Activated T-cell treated with anti-CD3 and anti-CD28 coated beads, Interleukin-2, amount 50 U/mL, for 1 hour (primary cell): ENCODE measurements at places on chromosomes 1 and 21.

GRCh38 chr21:45522381-45522780, 19.9 kb downstream of the SLC19A1 start:
- DNase-seq = no peak

GRCh38 chr1:206521127-206521526, 13.8 kb downstream of the RASSF5 start:
- DNase-seq = no peak

- no peak for DNase-seq
Measured at GRCh38 chr21:27806281-27806680, 839.4 kb upstream of the ADAMTS5 start.

- DNase-seq = no peak
Measured at GRCh38 chr1:162336621-162337285, 39.9 kb downstream of the SPATA46 start.

DNA sequence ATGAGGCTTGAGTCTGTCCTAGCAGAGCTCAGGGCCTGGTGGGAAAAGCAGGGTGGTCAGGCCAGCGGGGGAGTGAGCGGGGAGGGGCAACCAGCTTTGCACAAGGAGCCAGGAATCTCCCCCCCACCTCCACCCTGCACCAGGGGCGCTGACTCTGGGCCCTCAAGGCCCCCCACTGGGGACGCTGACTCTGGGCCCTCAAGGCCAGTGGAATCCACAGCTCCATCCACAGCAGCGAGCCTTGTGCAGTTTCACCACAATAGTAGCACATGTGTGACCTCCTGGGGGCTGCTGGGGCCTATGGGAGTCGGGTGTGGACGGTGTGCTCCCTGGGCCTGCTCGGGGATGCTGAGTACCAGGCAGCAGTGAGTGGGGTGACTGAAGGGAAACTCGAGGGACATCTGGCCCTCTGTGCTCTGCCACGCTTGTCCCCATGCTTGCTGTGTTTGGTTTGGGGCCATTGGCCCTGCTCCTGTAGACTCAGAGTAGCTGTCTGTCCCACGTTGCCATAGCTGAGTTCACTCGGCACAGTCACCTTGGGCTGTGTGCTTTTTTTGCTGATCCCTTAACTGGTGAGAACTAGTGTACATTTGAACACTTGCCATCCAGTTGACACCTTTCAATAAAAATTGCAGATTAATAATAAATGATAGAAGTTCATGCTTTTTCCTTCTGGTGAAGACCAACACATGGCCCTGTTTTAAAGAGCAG, 89.2 kb downstream of the ADARB1 start:
- DNase-seq = no peak

GRCh38 chr1:30414851-30415165, 308.6 kb downstream of the MATN1 start:
- DNase-seq = no peak

DNA sequence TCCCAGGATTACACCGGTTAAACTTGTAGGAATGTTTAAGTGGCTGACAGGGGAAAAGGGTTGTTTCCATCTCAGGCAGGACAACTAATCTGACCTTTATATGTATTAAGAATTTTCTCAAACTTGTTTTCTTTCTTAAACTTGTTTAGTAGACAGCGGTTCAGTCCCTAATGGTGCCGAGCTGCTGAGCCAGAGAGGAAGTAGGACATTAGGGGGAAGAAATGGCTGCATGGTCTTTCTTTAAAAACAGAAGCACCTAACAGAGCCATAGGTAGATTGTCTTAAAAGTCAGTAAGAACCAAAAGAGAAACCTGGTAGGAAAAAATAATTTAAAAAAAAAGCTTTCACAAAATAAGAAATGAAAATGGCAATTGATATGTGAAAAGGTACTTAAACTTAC, 3.3 kb downstream of the GBP4 start:
- no peak for DNase-seq

GRCh38 chr21:41926117-41926806, 27.6 kb downstream of the C2CD2 start:
- peak; percentile 37 for DNase-seq

DNA sequence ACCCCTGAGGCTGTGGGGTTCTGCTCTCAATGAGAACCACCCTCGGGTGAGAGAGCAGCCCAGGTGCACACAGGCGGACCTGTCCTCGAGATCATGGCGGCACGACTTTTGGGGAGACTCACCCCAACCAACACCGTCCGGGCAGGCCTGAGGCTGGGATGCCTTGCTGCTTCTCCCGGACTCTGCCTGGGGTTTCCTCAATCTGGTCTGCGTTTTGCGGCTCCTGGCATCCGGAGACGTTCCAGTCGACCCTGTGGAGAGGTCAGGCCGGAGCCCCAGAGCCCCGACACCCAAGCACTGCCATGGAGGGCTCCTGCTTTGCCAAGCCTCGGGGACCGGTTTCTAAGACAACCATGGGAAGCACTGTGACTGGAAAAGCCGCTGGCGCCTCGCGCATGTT, 3879.7 kb downstream of the SRGAP2C start:
- DNase-seq = peak; percentile 2

DNA sequence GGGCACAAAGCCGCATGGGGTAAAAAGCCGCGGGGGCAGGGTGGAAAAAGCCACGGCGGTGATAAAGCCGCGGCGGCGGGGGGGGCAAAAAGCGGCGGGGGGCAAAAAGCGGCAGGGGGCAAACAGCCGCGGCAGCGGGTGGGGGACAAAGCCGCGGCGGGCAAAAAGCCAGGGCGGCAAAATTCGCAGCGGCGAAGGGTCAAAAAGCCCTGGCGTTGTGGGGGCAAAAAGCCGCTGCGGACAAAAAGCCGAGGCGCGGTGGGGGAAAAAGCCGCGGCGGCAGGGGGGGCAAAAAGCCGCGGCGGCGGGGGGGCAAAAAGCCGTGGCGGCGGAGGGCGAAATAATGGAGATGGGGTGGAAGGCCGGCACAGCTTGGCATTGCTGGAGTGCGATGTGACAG, 3902.9 kb downstream of the SRGAP2C start:
- DNase-seq = peak; percentile 6

DNA sequence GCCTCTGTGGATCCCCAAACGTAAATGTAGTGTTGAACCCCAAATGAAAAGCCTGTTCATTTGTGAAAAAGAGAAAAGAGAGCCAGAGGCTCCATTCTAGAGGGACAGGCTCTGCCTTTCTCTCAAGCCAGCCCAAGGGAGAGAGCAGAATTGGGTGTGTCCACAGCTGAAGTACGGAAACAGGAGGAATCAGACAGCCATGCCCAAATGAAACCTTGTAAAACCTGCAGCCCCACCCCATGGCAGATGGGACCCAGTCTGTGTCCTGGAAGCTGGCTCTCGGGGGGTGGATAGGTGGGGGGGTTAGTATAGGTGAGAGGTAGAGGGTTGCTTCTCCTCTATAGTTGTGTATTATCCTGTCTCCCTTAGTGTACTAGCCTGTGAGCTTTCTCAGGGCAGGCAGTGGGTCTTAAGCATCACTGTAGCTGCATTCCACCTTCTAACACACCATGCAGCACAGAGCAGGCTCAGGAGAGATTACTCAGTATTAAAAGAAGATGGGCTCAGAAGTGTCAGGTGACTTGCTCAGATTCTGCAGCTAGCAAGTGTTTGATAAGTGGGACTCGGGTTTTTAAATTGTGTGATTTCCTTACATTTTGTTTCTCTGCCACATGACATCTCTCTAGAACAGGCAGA, 67.4 kb upstream of the SIPA1L2 start:
- no peak for DNase-seq

DNA sequence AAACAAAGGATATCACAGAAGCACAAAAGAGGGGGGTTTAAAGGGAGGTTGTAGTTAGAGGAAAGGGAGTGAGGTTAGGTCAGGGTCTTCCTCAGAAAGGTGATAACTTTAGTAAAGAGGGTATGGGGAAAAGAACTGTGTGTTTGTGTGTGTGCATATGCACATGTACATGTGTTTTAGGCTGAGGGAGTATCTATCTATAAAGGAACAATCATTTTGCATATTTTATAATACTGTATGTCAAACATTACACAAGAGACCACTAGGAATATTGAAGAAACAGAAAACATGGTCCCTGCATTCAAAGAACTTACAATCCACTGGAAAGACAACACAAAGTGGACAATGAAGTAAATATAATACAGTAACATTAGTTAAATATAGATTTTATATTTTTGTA, 132.2 kb downstream of the ACBD6 start:
- DNase-seq = no peak

- no peak for DNase-seq
Measured at GRCh38 chr1:246797597-246797996, 73.4 kb downstream of the SCCPDH start.

- DNase-seq = no peak
Measured at GRCh38 chr1:37338658-37339057, 135.7 kb upstream of the ZC3H12A start.

GRCh38 chr1:97898948-97899347, 21.9 kb downstream of the DPYD start:
- no peak for DNase-seq

- DNase-seq = no peak
Measured at GRCh38 chr1:46599059-46599970, 4.8 kb downstream of the MKNK1 start.

DNA sequence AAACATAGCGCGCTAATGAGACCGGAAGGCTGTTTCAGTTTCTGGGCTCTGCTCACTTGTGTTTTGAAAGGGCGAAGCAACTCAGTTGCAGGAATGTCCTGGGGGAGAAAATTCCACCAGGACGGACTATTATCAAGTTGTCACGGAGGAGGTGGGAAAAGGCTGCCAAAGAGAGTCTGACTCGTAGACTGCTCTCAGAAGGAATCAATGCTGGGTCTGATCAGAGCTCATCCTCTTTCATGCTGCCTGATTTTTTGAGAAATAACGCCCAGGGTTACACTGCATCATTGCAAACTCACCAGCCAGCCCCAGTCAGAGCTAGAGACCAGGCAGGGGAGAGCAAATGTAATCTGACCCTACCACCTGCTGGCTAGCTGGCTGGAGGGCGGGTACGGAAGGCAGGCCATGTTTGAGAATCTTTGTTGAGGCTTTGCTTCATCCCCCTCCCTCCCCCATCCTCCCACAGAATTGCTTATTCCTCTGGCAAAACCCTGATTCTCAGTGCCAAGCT, 36.4 kb upstream of the BCL9 start:
- DNase-seq = no peak

GRCh38 chr1:37629008-37629407, 5.7 kb downstream of the RSPO1 start:
- DNase-seq = no peak

GRCh38 chr1:221875004-221875330, 133.1 kb upstream of the DUSP10 start:
- no peak for DNase-seq

DNA sequence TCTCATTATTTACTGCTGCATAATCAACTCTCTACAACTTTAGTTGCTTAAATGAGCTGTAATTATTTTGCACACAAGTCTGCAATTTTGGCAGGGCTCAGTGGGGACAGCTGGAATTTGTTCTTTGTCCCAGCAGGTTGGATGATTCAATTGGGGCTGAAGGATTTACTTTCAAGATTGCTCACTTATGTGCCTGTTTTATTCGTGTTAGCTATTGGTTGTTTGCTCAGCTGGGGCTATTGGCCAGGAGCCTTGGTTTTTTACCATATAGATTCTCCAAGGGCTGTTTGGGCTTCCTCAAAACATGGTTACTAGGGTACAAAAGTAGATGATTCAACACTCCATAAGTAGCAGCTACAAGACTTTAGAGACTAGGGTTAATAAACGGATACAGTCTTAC, 13.4 kb downstream of the OR10R2 start:
- DNase-seq = no peak

DNA sequence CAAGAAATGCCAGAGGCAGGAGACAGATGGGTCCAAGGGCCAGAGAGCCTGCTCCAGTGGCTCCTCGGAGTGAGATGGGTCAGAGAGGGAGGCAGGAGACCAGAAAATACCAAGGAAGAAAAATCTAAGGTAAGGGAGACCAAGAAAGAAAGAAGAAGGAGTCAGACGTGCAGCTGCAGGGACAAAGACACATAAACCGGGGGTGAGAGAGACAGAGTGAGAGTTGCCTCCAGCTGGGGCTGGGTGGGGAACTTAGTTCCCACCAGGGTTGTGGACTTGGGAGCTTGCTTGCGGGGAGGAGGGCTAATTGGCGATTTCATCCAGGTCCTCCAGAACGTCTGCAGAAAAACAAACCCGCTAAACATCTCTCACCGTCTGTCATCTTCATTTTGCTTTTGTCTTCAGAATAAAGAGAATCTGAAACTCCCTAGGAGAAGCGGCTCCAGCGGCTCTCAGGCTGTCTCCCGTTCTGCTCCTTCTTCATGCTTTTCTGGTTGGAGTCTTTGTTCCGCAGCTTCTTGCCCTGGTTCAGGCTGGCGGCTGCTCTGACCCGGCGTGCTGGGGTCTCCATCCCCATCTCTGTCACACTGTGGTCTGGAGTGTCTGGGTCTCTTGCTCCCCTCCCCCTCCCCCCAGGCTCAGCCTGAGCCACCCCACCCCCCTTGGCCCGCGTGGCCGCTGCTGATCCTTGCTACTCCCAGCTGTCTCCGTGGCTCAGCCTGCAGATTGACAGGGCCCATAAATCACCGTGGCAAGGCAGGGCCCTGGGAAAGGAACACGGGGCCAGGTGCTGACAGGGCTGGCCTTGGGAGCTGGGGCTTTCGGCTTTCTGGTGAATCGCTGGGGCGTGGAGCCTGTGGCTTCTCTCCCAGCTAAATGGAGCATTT, 66.6 kb downstream of the UBIAD1 start:
- DNase-seq = no peak

DNA sequence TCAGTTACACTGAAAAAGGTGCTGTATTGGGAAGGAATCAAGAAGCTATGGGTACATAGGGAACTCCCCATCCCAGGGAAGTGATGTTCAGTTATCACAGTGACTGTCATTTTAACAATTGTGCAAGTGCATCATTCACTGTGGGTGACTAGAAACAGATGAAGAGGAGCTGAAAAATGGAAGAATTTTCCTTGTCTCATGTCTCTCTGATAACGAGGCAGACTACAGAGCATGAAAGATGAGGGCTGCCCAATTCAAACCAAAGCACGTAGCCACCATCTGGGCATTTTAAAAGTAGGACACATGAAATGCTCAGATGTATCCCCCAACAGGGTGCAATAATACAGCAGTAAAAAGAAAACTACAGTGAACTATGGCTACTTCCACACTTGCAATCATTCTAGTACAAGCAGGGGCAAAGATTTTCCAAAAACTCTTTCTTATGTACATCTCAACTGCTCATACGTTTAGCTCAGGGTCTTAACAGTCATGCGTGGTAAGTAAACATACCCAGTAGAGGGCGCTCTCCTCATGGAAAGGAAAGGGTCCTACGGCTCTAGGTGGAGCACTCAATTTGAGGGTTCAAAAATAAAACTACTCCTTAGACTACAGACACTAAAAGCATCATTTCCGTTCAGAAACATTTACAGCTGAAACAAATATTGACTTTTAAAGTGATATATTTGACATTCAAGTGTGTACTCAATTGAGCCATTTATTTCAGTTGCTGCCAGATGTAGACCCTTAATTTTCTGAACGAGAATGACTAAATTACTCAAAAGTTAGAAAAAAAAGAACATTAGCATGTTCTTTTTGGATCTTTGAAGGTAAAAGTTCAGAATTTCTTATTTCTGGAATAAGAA, 143.2 kb downstream of the KCTD3 start:
- no peak for DNase-seq

DNA sequence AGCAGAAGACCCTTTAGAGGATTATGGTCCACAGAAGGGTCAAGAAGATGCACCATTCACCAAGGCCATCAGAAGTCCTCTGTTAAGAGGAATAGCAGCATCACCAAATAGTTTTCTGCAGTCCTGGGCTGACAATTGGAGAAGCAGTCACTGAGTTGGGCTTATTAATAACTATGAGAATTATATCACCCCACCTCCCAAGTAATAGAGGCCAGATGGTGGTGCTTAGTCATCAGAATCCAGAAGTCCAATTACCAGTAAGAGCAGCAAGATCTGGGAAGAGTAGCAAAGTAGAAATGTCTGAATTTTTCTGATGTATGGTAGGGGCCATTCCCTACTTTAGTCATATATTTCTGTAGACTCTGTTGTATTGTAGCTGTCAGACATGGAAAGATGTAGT, 6.1 kb upstream of the PSMA5 start:
- no peak for DNase-seq
